ENCODE measurements at places on chromosomes 16 and 17.

DNA sequence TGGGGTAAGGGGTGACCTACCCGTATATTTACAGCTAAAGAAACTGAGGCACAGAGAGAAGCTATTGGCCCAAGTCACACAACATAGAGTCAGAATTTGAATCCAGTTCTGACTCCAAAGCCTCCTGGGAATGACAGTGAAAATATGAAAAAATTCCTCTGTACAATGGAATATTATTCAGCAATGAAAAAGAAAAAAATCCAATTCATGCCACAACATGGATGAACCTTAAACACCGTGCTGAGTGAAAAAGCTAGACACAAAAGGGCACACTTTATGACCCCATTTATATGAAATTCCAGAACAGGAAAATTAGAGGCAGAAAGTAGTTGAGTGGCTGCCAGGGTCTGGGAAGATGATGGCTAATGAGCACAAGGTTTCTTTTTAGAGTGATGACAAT lies 75.4 kb downstream of the LITAF start:
- DNase-seq, result no peak

DNA sequence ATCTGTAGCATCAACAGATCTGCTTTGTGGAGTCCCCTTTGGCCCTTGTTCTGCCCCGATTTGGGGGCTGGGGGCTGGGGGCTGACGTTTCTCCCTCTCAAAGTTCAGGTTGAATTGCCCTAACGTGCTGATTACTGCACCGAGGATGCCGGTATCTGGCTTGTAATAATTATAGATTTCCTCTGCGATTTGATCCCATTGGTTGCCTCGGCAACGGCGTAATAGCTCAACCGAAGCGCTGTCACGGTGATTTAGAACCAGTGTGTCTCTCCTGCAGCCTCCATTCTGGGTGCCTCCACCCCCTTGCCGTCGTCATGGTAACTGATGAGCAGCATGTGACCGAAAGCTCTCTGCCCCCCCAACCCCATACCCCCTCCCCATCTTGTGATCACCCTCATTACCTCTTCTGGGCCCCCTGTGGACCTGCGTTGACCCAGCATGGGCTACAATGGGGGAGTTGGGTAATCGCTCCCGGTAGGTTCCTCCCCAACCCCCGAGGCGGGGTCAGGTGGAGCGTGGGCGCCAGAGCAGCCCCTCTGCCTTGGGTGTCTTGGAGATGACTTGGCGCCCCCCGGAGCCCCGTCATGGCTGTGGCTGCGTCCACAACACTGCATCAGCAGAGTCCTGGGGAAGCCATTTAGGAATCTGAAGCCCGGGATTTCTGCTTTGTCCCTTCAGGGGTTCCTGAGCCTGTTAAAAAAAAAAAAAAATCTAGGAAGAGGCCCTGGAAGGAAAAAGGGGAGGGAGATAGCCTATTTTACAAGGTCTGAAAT lies 38.4 kb downstream of the ABAT start:
- DNase-seq, result no peak

DNA sequence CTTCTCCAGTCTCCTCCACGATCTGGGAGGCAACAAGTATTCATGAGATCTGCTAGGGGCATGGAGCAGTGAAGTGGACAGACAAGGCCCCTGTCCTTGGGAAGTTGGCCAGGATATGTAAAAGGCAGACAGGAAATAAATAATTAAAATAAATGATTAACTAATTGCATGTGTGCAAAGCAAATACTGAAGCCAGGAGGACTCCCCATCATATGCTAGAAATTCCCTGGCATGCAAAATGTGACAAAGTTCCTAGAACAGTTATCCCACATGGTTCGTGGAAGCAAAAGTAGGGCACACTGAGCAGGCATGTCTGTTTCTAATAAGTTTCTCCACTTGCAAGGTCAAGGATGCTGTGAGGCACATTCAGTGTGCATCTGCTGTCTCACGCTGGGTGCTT lies 86.8 kb downstream of the CDYL2 start:
- DNase-seq, result no peak

GRCh38 chr17:273981-274832 lies 78.4 kb downstream of the RPH3AL start:
- DNase-seq, result no peak

DNA sequence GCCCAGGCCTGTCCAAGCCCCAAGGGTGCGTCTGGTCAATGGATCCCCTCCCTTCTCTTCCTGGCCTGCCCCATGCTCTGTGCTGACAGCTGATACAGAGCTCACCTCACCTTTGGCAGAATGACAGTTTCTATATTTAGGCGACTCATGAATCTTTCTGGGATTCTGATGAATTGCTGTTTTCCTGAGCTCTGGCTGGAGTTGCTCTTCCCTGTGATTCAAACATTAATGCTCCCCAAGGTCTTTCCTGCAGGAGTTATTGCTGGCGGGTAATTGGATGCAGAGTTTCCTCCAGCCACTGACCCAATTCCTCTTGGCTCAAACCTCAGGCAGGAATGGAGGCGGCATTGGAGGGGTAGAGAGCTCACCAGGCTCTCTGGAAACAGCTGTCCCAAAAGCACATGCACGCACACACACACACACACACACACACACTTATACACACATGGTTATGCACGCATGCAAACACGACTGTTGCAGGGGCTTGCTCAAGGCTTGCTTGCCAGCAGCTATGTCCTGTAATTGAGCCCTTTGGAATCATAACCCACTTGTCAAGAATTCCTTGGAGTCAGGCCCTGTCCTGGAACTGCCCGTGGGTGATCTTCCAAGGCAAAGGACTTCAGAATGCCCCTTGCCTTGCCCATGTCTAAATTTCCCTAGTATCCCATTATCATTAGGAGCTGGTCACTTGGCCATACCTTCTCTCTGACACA lies 128.8 kb downstream of the ASIC2 start:
- no peak for DNase-seq

DNA sequence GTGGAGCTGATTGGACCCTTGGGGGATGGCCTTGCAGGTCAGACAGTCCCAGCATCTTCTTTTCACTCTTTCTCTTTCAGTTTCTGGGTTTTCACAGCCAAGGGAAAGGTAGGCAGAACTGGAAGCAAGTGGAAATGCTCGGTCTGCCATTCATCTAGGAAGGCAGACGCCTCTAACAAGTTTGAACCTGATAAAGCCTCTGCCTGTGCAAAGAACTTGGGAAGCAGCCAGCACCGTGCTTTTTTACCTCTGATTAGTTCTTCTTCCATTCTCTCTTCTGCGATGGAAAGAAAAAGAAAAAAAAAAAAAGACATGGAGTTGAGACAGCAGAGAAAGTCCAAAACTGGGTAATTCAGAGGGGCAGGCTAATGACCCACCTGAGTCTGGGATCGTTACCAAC lies 997.8 kb upstream of the EEF2KMT start:
- DNase-seq, result no peak

DNA sequence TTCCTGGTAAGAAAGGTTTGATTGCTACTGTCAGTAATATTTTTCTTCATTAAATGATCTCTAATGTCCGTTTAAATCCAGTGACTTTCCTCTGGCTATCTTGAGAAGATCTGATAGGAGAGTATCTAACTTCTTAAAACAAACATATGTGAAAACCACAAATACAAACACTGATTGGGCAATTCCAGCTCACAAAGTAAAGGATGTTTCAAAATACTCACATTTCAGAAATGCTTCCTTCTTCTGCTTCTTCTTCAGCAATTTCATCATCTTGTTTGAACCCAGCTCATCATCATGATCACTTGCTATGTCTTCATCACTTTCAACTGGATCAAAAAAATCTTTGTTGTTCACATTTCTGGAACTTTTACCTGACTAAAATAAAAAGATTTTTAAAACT lies 64.3 kb upstream of the RBL2 start:
- no peak for DNase-seq

DNA sequence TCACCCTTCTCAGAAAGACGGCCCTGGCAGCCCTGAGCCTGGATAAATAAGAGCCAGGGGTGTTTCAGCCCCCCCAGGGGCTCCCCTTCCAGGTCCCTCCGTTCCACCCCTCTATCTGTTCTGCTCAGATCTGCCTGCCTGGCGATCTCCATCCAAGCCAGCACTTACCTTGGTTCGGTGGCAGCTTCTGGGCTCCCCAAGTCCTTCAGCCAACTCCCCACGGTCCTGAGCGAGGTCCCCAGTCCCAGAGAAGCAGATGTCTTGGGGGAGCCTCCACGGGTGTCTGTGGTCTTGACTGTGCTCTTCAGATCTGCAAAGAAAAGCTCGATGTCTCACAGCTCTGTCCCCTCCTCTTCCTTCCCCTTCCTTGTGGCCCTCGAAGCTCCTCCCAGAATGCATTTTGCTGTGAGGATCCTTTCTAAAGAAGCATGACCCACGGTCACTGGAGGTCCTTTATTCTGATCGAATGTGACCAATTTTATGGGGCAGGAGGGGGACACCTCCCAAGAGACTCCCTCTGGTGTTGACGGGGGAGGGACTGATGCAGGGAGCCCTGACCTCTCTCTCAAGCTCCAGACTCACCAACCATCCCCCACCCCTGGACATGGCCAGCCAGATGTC lies at the start of gene PIK3R6:
PIK3R6 (minus strand) TSS at position 314 of the 621 bp plus-strand sequence. CDS start 17,880 bp downstream, outside the sequence.
- DNase-seq, result no peak

GRCh38 chr17:69884846-69885245 lies 190.2 kb upstream of the KCNJ16 start:
- DNase-seq, result no peak

DNA sequence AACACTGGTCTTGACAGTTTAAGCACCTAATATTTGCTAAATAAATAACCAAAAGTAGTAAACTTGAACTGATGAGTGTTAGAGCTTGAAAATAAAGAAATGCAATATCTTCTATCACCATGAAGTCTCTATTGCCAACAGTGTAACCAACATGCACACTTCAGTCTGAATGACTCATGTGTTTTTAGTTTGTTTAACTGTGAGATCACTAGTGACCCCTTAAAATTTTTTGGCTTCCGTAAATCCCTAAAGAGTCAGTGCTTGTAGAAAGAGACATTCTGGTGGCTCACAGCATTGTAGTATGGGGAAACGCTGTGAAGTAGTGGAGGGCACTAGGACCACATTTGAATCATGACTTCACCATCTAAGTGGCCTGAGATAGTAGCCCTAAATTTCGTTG lies 341.1 kb downstream of the PMP22 start:
- no peak for DNase-seq

GRCh38 chr17:6299275-6299674 lies 135.6 kb downstream of the AIPL1 start:
- no peak for DNase-seq

DNA sequence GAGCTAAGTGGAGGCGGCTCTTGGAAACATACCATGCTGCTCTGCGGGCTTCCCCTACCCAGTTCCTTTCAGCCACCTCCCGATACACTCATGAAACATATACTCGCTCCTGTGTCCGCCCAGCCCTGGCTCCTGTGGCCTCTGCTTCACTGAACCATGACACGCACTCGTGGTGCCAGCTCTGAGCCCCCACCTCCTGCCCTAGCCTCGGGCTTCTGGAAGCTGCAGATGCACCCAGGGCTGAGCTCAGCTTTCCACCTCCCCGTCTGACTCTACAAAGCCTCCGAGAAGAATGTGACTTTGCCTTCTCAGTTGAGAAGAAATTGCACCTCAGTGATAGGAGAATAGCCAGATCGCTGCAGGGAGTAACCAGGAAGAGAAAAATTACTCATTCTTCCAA lies 11.0 kb downstream of the CALB2 start:
- DNase-seq, result no peak

DNA sequence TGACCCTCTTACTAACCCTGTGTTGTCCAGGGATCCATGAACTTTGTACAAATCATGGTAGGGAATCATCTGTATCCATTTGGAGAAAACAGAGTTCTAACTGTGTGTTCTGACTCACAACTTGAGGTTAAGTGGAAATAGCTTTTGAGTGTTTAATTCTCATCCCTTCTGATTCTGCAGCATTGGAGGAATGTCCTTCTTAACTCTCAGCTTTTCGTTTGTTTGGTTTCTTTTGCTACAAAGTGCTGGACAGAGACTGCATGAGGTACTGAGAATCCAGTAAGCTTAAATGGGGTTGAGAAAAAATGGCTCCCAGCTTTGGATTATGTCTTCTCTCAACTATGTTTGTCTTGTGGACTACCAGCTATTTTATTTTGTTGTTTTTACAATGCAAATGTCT lies 352.1 kb upstream of the KIF2B start:
- no peak for DNase-seq
